CD4-positive, alpha-beta T cell treated with Interleukin-15 for 4 hours (primary cell): ENCODE measurements at places on chromosomes 2 and 18.

- DNase-seq = no peak
Observed at GRCh38 chr2:20675701-20676352, 8.9 kb downstream of the GDF7 start.

DNA sequence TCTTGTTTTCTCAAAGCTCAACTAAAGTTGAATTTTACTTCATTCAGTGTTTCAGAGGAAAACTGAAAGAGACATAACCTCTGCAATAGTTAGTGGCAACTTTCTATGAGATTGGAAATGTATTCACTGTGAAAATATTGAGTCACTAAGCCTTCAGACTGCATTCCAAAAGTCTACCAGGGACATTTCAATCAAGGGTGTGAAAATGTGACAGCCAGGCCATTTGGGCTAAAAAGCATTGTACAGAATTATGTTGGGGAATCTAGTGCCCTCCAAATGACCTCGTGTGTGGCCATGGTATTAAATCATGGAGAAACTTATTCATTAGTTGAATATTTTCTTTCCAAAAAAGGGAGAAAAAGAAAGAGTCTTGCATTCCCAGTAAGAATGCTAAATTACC lies 251.9 kb downstream of the GRB14 start:
- no peak for DNase-seq

DNA sequence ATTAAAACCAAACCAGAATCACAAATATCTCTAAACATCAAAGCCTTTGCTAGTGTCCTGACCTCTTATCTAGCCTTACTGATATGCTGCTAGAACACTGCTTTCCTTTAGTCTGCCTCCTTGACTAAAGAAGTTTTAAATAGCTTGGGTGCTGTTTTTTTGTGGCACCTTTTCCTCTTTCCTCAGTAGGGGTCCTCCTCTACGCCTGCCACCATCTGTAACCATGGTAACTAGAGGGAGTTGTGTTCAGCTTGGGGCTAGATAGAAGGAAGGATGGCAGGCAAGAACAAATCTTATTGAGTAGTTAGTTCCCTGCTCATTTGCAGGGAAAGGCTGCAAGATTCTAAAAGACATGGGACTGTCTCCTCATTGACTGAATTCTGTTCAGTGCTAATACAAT lies 86.0 kb downstream of the TAF4B start:
- DNase-seq = no peak

DNA sequence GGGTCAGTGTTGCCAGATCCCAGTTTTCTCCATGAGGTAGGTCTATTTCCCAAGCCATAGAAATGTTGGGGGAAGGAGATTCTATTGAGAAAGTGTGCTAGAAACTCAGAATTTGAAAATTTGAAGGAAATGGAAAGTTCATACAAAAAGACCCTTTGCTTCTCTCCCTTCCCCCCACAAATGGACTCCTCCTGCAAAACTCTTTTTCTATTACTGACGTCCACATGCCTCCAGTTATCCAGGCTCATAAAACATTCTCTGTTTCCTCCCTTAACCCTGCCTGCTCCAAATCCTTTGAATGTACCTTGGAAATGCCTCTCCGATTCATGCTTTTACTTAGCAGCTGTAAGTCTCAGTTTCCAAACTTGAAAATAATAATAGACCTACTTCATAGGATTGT lies 237.5 kb upstream of the TNP1 start:
- DNase-seq = no peak

- DNase-seq = no peak
Observed at GRCh38 chr18:48824231-48824970, 126.4 kb downstream of the SMAD7 start.

GRCh38 chr2:9103663-9104277 lies 100.3 kb upstream of the MBOAT2 start:
- DNase-seq = no peak

DNA sequence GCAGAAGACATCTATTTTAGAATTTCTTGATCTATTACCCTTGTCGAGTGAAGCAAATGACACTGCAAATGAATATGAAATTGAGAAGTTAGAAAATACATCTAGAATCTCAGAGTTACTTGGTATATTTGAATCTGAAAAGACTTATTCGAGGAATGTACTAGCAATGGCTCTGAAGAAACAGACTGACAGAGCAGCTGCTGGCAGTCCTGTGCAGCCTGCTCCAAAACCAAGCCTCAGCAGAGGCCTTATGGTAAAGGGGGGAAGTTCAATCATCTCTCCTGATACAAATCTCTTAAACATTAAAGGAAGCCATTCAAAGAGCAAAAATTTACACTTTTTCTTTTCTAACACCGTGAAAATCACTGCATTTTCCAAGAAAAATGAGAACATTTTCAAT lies 370.4 kb downstream of the XIRP2 start:
- no peak for DNase-seq

- DNase-seq = no peak
Observed at GRCh38 chr2:158313734-158314133, 142.8 kb downstream of the CCDC148 start.

- no peak for DNase-seq
Observed at GRCh38 chr18:6444466-6445228, 29.9 kb upstream of the L3MBTL4 start.

GRCh38 chr2:122168799-122169198 lies 413.3 kb downstream of the TSN start:
- no peak for DNase-seq

DNA sequence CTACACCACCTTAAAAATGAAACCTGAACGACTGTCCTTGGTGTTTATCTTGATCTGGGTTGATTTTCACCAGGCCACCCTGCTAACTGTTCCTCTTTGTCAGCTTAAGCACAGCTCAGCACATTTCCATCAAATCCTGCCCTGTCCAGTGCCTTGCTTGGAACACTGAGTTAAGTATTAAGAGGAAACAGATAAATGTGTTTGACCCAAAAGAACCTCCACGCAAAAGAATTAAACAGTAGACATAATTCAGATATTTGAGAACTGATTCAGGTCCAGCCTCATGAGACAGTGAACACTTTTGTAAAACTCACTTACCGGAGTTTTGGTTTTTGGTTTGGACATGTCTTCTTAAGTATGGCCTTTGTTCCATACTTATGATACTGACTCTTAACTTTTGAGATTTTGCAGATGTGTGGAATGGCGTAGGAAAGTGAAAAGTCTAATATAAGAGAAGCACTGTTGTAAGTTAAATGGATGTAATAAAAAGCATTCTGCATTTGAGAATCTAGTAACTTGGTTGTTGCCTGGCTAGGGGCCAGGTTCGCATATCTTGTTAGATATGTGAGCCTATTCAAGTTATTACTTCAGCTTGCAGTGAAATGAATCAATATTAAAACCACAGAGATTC lies 88.9 kb upstream of the SERPINE2 start:
- DNase-seq = no peak

DNA sequence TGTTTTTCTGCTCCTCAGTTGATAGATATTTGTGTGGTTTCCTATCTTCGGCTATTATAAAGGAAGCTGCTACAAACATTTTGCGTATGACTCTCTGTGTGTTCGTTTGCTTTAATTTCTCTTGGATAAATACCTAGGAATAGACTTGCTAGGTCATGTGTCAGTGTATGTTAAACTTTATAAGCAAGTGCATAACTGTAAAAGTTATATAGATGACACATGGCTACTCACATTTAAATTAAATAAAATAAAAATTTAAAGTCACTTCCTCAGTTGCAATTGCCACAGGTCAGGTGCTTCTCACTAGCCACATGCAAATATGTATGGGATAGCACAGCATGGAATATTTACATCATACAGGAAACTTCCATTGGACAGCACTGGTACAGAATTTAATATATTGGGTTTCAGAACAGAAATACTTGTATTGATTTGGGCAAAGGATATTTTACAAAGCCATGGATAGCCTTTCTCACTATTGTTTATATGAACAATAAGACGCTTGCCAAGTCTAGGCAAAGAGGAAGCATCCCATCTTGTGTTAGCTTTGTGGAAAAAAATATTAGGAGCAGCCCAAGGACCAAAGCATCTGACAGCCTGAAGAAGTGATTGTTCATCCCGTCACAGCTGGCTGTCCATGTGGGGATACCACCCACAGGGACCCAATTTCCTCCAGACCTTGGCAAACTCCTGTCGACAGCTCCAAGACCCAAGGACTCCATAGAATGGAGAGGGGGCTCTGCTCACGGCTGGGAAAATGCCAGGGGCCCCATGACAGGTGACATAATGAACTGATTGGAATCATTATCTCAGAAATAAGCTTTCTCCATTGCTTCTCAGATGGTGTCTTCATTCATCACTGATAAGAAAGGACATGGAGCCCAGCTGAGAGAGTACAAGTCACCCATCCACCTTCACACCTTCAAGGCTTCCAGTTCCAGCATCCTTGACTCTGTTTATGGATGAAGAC lies 196.7 kb downstream of the SH3BP4 start:
- DNase-seq = no peak

DNA sequence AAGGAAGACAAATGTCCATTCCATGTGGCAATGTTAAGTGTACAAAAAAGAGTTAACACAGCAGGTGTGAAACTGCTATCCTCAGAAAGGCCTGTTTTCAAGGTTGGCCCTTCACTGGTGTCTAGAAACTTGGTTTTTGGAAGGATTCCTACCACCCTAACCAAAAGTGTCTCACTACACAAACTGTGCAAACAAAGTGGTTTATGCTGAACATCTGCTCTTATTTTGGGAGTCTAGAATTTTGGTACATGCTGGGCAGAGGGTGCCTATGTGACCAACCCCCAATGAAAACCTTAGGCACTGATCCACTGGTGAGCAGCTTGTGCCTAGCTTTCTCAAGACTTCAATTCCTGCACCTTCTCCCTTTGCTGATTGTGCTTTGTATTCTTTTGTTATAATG lies 14.3 kb downstream of the GFPT1 start:
- DNase-seq = no peak

- no peak for DNase-seq
Observed at GRCh38 chr2:31802711-31803110, 208.1 kb downstream of the MEMO1 start.

DNA sequence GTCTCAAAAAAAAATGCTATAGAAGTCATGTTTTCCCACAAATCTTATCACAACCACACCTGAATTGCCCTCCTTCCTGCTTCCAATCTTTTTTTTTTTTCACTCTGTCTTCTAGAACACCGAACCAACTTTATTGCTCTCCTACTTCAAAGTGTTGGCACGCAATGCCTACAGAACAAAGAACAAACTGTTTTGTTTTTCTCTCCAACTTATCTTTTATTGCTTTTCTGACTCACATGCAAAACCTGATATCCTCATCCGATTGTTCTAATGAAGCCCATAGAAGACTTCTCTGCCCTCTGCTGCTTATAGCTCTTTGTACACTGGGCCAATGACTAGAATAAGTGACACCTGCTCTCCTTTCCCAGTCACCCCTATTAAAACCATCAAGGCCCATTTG lies 602.8 kb downstream of the EPHA4 start:
- DNase-seq = no peak

GRCh38 chr2:221465776-221466175 lies 106.3 kb downstream of the EPHA4 start:
- DNase-seq = peak; percentile 8

DNA sequence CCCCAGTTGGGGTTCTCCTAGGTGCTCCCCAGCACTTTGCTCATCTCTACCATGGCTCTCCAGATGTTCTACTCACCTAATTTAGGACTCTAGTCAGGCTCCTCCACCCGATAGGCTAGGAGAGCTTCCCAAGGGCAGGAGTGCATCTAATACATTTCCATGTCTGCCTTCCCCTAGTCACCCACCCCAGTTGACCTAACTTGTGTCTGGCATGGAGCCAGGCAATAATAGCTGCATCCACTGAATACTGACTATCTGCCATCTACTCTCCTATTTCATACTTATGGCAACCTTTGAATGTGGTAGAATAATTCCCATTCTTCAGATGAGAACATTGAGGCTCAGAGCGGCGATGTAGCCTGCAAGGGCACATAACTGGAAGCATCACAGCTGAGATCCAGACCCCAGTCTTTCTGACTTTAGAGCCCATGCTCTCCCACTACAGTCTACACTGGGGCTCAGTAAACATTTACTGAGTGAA lies 71.8 kb upstream of the YWHAQ start:
- no peak for DNase-seq

- peak; percentile 44 for DNase-seq
Observed at GRCh38 chr2:227890495-227891079, 19.2 kb downstream of the DAW1 start.

- DNase-seq = no peak
Observed at GRCh38 chr2:206002440-206002839, 83.5 kb downstream of the INO80D start.

DNA sequence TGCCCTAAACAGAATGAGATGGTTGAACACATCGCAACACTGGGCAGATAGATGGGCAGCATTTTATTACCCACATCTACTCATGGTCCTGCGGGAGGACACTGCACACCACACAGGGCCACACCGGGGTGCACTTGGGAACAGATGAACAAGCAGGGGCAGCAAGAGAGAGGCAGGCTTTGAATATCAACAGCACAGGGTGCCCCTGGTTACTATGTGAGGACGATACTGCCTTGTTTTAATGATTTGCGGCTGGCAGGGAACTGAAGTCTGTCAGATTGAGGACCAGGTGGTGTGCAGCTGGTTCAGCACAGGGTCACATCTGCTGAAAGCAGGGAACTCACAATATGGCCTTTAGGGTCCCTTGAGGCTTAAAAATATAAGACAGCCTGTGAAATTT lies 195.7 kb downstream of the PIEZO2 start:
- no peak for DNase-seq

- no peak for DNase-seq
Observed at GRCh38 chr2:85892216-85892944, 3.6 kb upstream of the ST3GAL5 start.

- DNase-seq = no peak
Observed at GRCh38 chr2:201579536-201579935, 63.8 kb downstream of the TMEM237 start.

- no peak for DNase-seq
Observed at GRCh38 chr2:45814488-45814887, 163.0 kb downstream of the PRKCE start.

DNA sequence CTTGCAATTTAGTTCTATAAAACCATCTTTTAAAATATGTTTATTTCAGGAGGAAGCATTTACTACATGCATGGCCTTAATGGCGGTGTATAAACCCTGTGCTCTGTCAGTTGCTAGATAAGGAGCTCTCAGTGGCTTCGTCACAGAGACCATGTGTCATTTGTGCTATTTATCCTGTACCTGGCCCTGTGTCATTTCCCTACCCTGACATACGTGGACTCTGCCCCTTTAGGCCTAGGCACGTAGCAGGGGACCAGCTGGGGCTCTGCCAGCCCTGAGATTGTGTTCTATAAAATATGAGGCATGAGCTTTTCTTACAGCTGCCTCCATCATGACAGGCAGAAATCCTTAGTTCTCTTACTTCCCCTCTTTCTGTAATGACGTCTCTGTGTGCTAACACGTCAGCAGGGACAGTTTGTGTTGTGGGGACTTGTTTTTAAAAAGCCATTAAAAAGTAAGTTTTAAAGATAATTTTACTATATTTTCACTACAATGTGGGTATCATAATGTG lies 88.0 kb downstream of the ITGB1BP1 start:
- no peak for DNase-seq
